NCI-H526 (cell line): ENCODE measurements at places on chromosomes 1 and 21.

DNA sequence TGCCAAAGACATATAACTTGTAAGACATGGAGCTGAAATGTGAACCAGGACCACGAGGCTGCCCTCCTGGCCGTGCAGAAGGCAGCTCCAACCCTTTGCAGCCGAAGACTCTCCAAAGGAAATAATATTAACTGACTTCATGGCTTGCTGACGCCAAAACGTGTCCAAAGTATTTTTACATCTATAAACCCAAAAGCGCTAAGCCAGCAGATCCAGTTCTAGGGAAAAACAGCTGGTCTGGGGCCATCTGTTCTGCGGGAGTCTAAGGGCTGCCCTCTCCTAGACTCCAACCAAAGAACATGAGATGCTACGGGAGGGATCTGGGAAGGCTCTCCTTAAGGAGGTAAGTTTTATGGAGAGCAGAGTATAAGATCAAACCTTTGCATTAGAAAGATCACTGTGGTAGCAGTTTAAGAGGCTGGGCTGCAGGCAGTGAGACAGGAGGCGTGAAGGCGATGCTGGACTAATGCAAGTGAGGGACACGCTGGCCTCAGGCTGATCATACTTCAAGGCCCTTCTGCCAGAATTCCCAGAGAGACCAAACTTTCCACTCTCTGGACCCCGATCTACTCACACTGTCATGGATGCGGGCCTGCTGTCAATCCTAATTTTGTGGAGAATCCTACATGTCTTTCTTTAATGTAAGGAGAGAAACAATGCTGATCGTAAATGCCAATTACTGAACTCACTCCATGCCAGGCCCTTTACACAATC is 1.2 kb downstream of the TMEM53 start:
- no peak for DNase-seq

DNA sequence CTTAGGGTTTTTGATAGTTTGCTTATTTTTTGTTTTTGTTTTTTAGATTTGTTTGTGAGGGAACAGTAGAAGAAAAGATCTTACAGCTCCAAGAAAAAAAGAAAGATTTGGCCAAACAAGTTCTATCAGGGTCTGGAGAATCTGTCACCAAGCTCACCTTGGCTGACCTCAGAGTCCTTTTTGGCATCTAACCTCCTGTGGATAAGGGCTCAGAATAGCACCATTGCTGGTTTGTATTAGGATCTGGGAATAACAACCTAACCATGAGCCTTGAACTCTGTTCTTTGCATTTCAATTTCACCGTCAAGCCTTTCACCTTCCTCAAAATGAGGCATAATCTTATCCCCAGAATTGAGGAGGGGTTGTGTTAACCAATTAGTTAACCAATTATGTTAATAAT is 20.2 kb downstream of the TRIM45 start:
- DNase-seq: no peak

- no peak for DNase-seq
Measured at GRCh38 chr1:221241157-221241556, 361.9 kb downstream of the HLX start.

GRCh38 chr1:15989776-15990175 is 13.9 kb upstream of the ZBTB17 start:
- no peak for DNase-seq

DNA sequence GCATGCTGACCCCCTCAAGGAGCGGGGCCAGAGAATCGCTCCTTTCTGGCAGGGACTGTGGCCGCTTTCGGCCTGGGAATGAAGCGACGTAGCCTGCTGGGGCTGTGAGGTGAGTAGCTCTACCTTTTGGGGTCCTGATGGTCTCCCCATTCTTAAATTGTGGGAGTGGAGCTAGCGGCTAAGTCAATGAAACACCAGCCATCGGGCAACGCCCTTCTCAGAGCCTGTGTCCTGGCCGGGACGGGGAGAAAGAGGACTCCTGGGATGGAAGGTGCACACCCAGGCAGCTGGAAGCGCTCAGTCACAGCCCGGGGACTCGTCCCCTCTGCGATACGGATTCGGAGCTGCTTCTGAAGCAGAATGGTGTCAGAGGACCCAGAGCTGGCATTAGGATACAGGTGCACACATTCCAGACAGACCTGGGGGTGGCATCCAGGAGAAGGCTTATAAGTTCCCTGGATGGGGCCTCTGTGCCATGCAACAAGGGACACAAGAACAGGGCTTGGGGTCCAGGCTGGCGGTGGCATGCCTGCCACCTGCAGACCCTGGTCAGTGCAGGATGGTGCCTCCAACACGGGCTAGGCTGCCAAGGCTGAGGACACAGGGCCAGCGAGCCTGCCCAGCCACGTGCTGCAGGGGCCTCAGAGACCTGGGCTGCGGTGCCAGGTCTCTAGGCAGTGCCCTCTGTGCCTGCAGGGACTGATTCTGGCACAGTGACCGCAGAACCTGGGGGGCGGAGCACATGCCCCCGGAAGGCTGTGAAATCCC is 945 bp upstream of the WNT9A start:
- DNase-seq: peak; percentile 39

DNA sequence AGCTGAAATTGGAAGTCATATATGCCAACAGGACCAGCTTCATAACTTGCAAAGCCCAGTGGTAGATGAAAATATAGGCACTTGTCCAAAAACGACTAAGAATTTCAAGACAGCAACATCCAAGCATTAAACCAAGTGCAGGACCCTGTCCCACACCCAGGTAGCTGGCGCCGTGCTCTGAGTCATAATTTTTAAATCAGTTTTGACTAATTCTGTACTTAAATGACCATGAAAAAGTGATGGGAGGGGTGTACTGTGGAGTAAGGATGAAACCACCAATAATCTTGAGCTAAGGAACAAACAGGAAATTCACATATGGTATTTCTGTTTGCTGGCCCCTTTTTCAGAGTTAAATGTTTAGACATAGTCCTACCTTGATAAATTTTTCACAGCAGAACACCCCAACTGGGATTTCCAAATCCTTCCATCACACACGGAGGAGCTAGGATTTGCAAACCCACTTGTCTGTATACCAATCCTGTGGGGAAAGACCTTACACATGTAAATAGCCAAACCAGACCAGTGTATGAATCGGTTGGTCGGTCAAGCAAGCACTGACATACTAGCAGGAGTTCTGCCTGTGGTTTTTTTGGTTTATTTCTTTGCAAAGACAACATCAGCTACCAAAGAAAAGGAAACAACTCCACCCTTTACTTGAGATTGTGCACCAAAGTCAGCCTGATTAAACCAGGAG is 235.7 kb upstream of the RAB4A start:
- peak; percentile 30 for DNase-seq
